ENCODE measurements at places on chromosomes 13 and 19.
A peak's percentile ranks its signal among the peaks of the same experiment; 100 is the strongest.

DNA sequence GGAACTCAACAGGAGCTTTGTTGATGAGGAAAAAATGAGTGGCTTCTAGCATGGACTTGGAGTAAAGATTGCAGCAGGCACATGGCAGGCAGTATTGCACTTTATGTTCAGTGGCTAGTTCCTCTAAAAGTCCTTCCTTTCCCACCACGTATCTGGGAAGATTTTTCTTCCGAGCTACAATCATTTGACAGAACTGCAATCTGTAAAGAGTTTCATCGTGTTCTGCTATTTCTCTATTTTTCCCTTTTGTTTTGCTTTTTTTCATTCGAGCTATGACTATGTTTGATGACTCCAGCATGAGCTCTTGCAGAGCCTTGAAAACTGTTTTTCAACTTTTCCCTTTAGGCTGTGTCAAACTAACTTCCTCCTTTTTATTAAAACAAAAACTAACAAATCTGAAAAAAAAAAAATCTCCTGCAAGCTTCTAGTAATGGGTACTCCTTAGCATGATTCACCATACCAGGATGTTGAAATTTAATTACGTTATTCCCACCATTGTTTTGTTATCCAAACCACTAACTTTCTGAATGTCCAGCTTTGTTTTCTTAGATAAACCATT lies 12.3 kb downstream of the CLDN10 start:
- no peak for DNase-seq

DNA sequence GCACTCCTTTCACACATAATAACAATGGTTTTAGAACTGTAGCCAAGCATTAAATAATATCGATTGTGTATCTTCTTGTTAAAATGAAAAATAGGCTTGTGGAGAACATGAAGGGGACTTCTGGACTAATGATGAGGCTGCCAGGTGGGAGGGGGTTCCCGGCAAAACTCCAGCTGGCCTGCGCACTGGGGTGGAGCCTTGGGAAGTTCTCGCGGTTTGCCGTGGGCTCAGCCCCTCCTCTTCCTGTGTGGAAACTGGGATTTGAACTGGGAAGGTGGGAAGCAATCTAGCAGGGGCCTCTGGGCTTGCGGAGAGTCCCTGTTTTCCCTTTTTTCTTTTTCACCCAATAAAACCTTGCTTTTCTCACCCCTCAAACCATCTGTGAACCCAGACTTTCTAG lies 113.7 kb upstream of the SLITRK1 start:
- DNase-seq: no peak

- no peak for DNase-seq
These were observed 32.5 kb downstream of the MCF2L start for GRCh38 chr13:113001241-113002140.

- DNase-seq: no peak
These were observed 25.0 kb upstream of the FXYD3 start for GRCh38 chr19:35090506-35091214.

DNA sequence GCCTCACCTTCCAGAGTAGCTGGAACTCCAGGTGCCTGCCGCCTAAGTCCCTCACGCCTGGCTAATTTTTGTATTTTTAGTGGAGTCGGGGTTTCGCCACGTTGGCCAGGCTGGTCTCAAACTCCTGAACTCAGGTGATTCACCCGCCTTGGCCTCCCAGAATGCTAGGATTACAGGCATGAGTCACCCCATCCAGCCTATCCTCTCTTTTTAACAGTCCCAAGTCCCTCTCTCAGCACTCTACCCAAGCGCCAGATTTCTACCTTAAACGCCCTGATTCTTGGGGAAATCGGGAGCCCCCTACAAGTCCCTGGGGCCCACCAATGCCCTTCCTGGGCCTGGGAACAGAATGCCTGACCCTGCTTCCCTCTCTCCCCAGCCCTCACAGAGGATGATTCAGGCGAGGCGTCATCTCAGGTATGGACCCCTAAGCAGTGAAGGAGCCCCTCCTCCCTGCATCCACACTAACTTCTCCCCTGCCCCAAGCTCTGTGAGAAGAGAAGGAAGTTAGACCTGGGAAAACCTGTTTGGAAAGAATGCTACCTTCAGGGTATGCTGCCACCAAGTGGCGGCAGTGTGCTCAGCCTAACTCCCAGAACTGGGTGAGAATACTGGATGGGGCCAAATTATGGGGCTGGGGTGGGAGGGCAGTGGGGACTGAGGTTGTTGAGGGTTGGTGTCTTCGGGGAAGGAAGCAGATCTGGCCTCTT lies 20.8 kb upstream of the EBI3 start:
- DNase-seq: no peak

DNA sequence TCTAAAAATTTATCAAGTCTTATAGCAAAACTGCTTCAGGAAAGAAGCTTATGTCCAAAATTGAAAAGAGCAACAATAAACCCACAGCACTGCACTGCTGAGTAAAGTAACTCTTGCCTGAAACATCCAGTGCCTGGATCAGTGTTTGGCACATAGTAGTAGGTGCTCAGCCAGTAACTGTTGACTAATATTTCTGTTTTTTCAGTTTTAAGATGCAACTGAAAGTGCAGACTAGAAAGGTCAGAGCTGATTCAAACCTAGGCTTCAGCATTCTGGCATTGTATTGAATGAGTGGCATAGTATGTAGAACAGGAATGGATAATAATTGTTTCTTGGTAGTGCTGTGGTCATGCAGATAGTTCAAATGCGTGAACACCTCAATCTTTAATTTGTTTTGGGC lies 67.6 kb downstream of the UBL3 start:
- DNase-seq: no peak

- peak; percentile 50 for DNase-seq
These were observed 11.0 kb downstream of the CTU1 start for GRCh38 chr19:51097166-51097738.

GRCh38 chr19:32104153-32104849 lies 241.1 kb upstream of the ZNF507 start:
- DNase-seq: no peak

- DNase-seq: no peak
These were observed 3.5 kb downstream of the STARD13 start for GRCh38 chr13:33281951-33282595.

GRCh38 chr19:39983695-39984300 lies 12.8 kb downstream of the PSMC4 start:
- no peak for DNase-seq

GRCh38 chr13:113408562-113408961 lies 44.6 kb upstream of the GRTP1 start:
- DNase-seq: no peak

- no peak for DNase-seq
These were observed 10.7 kb downstream of the RFX2 start for GRCh38 chr19:6099599-6099998.

DNA sequence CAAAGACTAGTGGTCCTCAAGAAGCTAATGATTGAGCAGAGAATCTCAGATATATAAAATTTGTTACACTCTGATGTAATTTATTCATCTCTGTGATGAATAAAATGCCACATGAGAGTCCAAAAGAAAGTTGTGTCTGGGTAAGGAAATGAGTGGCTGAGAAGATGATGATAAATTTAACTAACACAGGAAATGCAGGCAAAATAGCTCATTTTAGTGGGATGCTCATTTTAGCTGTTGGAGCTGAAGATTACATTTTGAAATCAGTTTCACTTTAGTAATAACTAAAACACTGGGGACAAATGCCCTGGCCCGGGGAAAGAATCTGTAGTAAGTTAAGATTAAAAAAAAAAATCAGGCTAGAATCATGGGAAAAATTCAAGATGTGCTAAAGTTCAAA lies 35.2 kb downstream of the SPRY2 start:
- DNase-seq: no peak

DNA sequence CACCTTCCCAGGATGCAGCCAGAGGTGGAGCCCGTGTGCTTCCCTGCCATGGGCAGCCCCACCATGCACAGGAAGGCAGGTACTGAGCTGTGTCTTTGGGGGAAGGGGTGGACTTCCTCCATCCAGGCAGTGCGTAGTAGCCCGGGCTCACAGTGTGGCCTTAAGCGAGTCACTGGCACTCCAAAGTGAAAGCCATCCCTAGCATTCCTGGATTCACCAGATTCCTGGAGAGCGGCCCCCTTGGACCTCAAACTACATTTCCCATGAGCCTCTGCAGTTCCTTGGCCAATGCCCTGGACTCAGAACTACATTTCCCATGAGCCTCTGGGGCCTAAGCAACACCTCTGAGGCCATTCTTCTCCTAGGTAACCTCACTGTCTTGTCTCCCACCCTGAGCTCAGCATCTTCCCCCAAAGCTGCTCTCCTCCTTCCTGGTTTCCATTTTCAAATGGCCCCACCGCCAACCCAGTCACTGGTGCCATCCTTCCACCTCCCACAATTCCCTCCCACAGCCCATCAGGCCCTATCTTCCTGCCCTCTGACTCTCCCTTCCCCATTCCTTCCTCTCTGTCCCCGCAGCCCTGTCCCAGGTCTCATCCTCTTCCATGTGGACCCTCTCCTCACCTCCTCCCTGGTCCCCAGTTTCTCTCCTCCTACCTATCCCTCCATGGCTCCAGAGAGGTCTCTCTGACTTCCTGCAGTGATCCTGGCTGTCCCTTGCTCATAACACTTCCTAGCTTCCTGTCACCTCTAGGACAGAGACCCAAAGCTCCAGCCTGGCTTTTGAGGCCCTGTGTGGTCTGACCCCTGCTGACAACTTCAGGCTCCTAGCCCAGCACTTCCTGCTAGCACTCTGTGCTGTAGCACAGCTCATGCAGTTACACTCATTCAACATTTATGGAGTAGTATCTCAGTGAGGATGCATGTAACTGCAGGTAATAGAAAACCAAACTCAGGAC lies at the start of gene C19orf81:
Gene C19orf81, plus strand, starts transcription at position 13 of the 959 bp plus-strand sequence. Its CDS starts 0 bp downstream, at position 13.
- no peak for DNase-seq

DNA sequence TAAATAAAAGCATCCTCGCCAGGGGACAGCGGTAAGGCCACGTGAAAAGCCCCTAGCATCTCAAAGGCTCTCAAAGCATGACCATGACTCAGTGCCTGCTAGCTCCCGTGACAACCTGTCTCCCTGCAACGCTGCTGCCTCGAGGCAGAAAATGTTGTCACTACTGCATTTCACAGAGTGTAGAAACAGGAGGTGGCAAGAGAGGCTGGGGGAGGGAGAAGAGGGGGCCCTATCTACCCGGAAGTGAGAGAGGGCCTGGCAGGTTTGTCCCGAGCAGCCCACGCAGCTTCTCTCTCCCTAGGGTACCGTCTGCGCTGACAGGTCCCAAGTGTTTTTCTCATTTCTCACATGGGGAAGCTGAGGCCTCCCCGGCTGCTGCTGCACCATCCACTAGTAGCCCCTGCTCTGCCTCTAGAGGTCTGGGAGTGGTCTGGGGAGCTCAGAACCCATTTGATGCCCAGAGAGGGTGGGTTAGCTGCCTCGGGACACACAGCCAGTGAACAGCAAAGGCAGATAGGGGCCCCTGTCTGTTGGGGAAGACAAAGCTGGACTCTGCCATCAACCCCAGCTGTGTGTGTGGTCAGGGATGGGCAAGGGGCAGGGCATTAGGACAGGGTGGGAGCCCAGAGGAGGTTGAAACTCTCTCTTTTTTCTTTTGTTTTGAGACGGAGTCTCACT lies 3.7 kb downstream of the TINCR start:
- DNase-seq: no peak

DNA sequence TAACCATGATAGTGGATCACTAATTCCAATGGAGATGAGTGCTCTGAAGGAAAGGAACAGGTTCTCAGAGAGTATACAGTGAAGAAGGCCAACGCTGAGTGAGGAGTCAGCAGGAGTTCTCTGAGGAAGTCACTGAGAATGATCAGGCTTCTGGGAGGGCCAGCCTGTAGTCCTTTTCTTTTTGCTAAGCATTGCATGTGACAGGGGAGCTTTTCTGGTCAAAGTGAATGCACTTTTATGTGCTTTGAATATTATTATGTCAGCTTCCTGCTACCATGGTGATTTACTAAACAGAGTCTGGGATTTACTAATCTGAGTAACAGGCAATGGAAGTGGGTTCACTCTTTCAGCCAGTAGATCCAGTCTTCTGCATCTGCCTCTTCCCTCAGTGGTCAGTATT lies 81.1 kb upstream of the SERP2 start:
- no peak for DNase-seq

- DNase-seq: peak; percentile 7
These were observed 8.6 kb downstream of the CALM3 start for GRCh38 chr19:46609511-46610412.

DNA sequence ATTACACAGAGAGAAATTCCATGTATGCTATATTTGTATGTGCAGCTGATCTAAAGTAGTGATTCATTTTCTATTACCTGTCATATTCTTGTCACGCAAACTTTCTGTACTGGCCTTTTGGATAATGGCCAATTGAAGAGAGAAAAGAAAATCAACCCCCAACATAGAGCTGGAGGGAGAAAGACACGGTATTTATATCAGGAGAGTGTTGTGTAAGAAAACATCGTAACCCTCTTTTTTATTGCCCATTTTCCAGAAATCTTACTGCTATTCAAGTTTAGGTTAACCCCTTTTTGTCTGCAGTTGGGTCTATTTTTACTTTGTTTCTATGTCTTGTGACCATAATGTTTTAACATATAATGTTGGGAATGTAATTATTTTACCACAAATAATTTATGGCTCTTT lies 27.9 kb downstream of the DGKH start:
- DNase-seq: no peak

Data from activated CD4-positive, alpha-beta T cell treated with anti-CD3 and anti-CD28 coated beads for 1 hour (primary cell).